ENCODE measurements at places on chromosomes 5 and 9.

DNA sequence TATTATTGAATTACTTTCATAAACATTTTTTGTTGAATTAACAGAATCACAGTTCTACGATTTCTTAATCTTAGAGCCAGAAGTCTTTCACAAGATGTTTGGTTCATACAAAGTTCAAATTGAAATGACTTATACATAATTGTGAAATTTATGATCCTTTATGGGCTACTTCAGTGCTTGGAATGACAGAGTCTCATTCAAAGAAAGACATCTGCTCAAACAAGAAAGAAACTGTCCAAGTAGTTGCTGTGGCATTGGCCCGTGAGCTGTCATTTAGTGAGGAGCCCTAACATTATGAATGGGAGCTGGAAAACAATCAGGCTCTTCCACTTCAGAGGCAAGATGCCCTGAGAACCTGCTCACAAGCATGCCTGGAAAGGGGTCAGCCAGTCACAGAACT, 63.4 kb downstream of the AUH start:
- no peak for DNase-seq

GRCh38 chr5:80516826-80517225, 28.9 kb downstream of the FAM151B start:
- DNase-seq, result no peak

- DNase-seq, result no peak
Measured at GRCh38 chr9:69718218-69718617, 41.6 kb downstream of the PTAR1 start.

- no peak for DNase-seq
Measured at GRCh38 chr9:133199648-133200321, 9.3 kb downstream of the OBP2B start.

DNA sequence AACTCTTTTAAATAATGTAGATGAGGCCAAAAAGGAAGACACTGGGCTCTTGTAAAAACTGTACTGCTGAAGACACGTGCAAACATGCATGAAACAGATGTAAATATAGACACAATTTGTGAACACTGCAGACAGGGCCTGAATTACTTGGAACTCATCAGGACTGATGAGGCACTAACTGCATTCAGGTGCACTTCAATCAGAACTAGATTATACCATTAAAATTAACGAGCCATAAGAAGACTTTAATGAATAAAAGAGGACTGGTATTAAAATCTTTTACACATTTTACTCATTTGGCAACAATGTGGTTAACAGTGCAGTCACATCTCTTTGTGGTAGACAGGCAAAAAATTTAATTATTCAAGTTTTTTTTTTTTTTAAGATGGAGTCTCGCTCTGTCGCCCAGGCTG, 13.4 kb upstream of the ZCCHC9 start:
- DNase-seq, result no peak

- no peak for DNase-seq
Measured at GRCh38 chr9:123318202-123318601, 37.8 kb upstream of the CRB2 start.

- DNase-seq, result no peak
Measured at GRCh38 chr5:143023411-143024096, 253.4 kb downstream of the ARHGAP26 start.

GRCh38 chr5:151233616-151234085, 9.8 kb upstream of the CCDC69 start:
- no peak for DNase-seq

DNA sequence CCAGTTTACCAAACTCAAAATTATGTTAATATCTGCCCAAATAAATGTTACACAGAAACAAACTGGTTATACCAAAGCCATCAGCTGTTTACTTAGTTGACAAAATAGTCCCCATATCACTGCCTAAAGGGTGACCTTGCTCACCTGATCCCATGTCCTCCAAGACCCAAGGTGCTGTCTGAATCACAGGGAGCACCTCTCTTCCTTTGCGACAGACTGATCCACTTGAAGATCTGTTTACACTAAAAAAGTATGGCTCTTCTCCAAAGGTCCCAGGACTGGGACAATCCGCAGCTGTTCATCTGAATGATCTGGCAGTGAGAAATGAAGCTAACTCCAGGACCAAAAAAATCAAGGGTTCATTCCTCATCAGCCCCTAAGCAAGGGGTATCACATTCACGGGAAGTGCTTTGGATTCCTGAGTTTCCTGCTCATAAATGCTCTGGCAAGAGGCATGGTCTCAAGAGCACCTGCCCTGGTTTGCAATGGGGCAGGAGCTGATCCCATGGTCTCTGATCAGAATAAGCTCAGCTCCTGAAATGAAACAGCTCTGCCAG, 5.0 kb downstream of the PRUNE2 start:
- no peak for DNase-seq

DNA sequence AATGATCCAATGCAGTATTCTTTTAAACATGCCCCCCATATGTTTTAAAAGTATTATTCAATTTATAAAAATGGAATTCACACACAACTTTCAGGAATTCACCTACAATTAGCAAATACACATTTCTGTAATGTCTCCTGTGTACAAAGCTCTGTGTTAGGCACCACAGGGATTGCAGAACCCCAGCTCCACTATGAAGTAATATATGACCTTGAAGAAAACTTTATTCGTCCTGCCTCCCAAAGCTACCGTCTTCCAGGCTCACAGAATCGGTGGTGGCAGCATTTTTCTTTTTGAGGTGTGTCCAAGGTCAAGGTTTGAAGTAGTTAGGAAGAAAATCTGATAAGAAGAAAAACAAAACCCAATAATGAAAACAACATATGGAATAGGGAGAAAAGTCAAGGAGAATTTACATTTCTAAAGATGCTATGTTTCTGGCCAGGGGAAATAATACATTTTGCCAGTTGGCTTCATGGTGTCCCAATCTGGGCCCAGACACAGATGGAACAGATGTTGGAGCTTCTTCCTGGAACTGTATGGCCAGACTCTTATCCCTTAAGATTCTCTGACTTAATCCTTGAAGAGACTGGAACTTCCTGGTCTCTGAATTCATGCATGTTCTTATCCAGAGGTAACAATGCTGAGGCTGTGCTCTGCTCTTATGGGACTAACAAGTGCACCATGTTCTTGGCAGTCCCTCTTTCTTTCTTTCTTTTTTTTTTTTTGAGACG, 22.0 kb upstream of the LVRN start:
- DNase-seq, result no peak

DNA sequence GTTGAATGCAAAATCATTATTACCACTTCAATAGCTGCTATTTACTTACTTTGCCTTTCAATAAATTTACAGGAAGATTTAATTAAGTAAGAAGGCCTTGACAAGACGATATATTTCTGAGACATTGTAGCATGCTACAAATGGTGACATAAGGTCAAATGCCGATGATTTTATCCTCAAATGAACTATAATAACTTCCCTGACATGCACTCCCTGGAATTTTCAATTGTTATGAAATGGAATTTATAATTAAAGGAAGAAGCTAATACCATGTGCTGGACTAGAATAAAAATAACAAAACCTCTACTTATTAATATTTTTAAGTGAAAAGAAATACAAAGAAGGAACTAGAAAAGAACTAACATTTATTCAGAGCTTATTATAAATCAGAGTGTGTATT, 30.2 kb upstream of the ITGA1 start:
- DNase-seq, result no peak

- no peak for DNase-seq
Measured at GRCh38 chr5:143693651-143694252, 118.2 kb upstream of the HMHB1 start.

DNA sequence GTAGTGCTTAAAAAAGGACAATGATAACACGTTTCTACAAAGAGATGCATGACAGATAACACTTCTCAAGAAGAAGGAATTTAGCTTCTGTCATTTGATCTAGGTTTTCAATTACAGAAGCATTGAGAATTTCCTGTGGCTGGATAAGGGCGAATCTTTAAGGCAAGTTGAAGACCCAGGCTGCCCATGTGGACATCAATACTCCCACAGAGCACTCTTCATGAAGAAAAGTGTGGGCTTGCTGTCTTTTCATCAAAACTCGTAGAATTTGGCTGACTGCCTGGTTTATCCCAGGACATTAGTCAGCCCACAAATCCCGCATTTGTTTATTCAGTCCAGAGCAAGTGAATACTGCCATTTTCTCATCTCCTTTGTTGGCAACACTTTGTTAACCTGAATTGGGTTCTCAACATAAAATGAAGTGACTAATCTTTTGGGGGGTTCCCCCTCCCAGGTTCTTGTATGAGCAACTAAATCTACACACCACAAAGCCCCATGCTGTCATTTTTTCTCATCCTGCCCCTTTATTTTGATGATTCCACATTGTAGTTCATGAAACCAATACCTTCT, 43.4 kb upstream of the CDKN2B start:
- no peak for DNase-seq

- DNase-seq, result no peak
Measured at GRCh38 chr9:18184401-18184800, 289.6 kb upstream of the ADAMTSL1 start.

DNA sequence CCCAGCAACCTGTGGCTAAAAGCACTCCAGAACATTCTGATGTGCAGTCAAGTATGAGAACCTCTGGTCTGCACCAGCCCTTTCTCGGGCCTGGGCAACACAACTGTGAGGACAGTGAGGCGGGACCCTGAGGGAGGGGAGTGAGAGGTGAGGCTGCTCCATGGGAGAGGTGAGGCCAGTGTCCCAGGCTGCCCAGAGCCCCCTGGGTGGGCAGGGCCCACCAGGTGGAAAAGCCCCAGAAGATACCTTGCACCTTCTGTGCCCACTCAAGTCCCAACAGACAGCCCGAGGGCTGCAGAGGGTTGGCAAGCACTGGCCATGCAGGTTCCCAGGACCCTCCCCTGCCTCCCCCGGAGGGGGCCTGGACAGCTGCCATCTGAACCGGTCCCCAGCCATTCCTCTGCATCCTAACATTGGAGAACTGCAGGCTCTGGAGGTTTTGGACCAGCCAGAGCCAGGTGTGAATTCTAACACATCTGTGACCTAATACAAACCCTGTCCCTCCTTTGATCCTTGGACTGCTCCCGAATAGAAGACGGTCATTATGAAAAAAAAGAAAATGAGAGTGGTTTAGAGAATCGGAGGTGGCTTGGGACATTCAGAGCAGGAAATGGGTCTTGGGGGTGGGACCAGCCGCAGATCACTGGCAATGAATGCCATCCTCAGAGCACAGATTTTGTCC, 57.0 kb downstream of the DUSP1 start:
- DNase-seq, result no peak

- DNase-seq, result no peak
Measured at GRCh38 chr9:128701227-128701854, 962 bp upstream of the PKN3 start.

GRCh38 chr9:106069241-106069640, 374.9 kb downstream of the TMEM38B start:
- DNase-seq, result no peak

GRCh38 chr9:98830554-98830953, 23.1 kb downstream of the GALNT12 start:
- no peak for DNase-seq

GRCh38 chr5:56358703-56359681, 125.9 kb upstream of the ANKRD55 start:
- DNase-seq, result no peak

DNA sequence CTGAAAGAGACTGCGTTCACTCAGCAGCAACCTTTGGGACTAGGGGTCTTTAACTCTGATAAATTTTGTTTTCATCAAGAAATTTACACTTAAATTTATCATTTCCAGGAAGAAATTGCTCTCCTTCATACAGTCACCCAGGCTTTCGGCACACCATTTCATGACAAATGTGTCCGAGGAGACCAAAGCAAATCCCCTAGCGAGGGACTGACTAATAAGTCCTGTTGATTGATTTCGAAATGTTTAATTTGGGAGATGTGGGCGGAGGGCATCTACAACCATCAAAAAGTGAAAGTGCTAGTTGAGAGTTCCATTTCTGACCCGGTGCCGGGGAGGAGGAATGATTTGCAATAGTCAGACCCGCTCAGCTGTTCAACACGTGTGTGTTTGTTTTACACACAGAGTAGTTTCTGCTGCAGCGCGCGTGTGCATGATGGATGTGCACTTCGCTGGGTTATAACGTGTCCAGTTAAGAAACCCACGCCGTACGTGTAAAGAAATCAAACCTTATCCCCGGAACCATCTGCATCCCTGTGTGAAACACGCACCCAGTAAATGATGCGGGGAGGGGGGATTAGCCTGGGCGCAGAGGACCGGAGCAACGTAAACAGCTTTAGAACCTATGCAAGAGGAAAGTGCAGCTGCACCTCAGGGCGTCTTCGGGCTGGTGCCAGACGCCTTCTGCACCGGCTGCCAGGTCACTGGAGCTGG, 845 bp upstream of the NR4A3 start:
- peak; percentile 47 for DNase-seq

DNA sequence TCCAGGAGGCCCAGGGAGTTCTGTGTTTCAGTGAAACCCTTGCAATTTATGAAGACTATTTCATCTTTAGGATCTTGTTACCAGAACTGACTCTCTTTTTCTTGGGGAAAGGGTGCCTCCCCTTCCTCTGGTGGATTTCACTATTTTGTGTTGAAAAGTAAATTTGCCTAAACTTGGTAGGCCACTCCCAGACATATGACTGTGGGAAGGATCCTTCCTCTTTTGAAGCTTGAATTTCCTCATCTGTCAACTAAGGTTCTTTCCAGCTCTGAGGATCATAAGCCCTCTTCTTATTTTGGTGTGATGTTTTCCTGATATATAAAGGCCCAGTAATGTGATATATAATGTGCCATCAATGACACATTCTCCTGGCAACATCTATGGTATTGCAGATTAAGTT, 59.1 kb upstream of the ZFAND5 start:
- DNase-seq, result no peak

DNA sequence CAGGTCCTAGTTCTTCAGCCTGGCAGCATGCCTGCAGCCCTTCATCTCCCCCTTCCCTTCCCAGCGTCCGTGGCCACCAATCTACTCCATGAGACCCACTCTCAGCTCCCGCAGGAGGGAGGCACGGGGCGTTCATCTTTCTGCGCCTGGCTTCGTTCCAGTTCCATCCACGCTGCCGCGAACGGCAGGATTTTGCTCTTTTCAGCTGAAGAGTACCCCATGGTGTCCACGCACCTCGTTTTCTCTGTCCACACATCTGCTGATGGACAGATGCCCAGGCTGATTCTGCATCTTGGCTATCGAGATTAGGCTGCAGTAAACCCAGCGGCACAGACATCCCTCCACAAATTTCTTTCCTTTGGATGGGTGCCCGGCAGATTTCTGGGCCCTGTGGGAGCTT, 30.5 kb upstream of the NKD2 start:
- no peak for DNase-seq

DNA sequence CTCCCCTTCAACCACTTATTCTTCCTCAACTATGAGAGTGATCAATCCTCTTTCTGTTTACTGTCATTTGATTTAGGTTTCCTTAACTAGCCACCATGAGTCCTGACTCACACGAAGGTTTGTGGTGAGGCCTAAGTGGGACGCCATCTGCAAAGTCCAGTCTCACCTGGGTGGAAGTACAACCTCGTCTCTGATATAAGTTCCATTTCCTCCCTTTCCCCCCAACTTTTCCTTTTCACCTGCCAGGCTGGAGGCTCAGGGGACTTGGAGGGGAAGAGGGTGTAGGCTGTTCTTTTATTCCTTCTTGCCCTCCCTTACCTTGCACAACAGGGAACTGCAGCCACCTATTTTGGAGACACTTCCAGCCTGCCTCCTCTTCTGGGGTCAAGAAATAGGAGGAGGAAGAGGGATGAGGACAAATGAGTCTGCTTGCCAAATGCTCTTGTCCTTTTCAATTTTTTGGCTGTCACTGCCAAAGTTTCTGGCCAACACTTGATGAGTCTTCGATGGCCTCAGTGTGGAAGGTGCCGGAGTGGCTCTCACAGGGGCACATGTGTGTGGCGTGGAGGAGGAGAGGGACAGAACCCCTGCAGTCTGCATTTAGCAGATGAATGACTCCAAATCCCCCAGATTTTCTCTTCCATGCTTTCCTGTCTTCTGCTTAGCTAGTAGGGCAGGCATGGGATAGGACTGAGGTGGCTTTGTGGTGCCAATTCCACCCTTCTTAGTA, 249.6 kb downstream of the NSG2 start:
- no peak for DNase-seq
